Hepatocyte (in vitro differentiated cells): ENCODE measurements at places on chromosomes 1 and 21.

GRCh38 chr1:47908258-47908657 lies 88.9 kb downstream of the TRABD2B start:
- DNase-seq, result no peak

GRCh38 chr1:93995837-93996536 lies 86.8 kb upstream of the GCLM start:
- DNase-seq, result no peak

DNA sequence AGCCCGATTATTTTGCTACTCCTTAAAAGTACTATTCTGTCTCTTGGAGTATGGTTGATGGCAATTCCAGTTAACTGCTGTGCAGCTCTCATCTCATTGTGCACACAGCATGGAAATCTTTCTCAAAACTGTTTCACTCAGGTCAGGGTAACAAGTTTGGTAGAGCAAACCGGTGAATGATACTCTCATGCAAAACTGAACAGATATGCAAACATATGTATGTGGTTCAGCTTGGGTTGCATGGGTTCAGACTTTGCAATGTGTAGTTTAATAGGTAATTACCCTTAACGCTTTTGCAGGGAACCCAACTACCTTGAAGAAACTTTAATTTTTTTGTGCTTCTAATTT lies 2.2 kb downstream of the GADD45A start:
- no peak for DNase-seq

DNA sequence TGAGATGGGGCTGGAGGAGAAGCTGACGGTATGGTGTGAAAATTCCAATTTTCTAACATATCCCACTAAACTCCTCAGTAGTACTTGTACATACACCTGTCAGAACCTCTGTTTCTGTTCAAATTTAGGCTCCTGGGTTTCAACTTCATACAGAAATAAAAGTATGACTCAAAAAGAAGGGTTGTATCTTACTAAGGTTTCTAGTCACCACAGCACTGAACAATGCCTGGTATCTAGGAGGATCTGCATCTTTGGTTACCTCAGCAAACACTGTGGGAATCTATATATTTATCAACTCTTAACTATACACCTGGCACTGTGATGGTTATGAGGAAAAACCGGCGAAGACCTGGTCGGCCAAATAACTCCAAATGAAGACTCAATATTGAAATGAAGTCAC lies 13.8 kb downstream of the RBM34 start:
- no peak for DNase-seq

DNA sequence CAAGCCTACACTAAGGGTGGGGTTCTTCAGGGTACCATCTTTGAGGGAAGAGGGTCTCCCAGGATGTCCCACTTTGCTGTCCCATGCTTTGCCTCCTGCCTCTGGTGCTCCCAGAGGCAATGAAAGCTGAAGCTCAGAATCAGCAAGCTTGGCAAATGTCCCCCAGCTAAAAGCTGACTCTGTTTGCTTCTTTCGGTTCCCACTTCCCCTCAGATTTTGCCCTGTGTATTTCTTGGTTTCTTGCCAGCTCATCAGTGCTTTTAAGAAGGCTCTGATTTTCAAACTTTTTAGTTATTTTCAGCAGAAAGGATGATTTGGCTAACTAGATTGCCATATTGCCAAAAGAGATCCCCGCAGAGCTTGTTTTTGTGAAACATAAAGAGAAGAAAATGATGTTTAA lies 33.1 kb upstream of the COG2 start:
- DNase-seq, result no peak

DNA sequence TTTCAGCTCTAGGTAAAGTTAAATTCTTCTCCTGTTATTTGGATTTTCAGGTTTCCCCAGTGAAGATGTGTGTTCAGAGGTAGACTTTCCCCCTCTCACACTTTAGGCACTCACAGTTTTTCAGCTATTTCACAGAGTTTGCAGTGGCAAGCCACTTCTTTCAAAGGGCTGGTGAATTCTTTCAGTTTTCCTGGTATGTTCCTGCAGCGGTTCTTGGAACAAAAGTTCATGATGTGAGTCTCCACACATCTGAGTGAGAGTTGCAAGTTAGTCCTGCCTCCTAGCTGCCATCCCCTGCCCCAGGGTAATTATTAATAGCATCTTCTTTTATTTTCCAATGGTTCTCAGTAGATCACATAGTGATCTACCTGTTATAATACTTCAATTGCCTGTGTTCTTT lies 27.3 kb upstream of the CD84 start:
- DNase-seq, result no peak

DNA sequence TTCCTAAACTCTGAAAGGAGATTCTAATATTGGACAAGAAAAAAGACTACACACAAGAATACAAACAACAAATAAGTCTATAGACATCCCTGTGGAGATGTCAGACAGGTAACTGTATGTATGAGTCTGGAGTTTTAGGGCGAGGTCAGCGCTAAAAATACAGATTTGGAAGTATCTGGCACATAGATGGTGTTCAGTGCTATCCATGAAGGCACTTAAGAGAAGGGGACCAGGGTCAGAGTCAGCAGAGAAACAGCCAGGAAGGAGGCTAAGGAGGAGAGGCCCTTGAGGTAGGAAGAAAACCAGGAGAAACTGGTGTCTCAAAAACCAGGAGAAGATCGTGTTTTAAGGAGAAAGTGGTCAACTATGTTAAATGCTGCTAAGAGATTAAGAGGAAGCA lies 18.1 kb downstream of the ZMPSTE24 start:
- no peak for DNase-seq

DNA sequence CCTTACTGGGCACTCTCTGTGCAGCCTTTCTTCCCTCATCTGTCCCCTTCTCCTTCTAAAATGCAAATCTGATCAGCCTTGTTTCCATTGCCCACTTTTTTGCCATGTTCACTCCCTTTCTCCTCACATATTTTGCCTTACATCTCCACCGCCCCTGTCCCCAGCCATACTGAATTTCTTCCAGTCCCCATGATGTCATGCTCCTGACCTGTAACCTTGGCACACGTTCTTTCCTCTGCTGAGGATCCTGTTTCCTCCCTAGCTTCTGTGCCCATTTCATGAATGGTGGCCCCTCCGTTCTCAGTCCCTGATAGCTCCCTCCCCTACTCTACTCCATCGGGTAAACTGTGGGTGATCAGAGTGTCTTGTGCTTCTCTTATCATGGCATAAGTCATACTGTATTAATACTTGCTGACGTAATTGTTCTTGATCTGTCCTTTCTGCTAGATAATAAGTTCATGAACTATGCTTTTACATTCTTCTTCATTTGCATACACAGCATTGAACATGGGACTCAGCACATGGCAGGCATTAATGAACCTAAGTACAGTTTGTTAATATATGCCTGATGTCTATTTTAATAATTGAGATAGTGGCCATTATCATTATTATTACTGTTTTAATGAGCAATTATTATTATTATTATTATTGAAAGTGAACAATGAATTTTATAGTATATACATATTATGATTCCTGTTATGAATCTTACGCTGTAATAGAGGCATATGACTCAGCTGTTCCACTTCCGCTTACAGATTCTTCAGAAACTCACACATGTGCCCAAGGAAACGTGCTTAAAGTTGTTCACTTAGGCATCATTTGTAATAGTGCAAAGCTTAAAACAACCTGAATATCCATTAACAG lies 28.5 kb downstream of the MAP3K21 start:
- no peak for DNase-seq
